GM13976 (cell line): ENCODE measurements at places on chromosomes 16 and 17.

- DNase-seq, result peak; percentile 82
Measured at GRCh38 chr16:10256784-10257641, 74.8 kb upstream of the GRIN2A start.

DNA sequence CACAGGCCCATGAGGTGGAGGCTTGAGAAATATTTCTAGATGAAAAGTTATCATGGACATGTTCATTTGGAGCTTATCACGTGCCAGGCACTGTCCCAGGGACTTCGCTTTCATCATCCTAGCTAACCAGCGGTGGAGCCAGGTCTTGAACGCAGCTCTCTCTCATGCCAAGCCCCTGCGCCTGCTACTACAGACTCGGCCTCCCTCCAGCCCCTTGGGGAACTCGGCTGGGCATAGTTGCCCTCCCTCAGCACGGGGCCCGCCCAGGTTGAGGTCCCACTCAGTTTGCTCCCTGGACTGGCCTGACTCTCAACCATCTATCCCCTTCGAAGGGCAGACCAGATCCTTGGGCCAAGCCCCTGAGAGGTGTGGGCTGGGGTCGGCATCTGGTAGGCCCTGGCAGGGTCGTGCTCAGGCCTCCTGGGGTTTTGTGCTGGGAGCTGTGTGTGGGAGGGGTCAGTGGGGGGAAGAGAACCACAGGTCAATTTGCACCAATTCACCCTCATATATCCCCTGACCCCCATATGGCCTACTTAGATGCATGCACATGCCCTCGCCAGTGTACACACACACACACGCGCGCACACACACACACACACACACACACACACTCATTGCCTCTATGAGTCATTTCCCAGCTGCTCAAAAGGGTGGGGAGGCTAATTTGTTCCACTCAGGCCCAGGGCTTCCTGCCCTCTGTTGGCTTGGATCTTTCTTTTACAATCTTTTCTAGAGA, 12.1 kb upstream of the SCN4A start:
- DNase-seq, result no peak

GRCh38 chr17:50618300-50618699, 16.4 kb upstream of the ABCC3 start:
- no peak for DNase-seq

DNA sequence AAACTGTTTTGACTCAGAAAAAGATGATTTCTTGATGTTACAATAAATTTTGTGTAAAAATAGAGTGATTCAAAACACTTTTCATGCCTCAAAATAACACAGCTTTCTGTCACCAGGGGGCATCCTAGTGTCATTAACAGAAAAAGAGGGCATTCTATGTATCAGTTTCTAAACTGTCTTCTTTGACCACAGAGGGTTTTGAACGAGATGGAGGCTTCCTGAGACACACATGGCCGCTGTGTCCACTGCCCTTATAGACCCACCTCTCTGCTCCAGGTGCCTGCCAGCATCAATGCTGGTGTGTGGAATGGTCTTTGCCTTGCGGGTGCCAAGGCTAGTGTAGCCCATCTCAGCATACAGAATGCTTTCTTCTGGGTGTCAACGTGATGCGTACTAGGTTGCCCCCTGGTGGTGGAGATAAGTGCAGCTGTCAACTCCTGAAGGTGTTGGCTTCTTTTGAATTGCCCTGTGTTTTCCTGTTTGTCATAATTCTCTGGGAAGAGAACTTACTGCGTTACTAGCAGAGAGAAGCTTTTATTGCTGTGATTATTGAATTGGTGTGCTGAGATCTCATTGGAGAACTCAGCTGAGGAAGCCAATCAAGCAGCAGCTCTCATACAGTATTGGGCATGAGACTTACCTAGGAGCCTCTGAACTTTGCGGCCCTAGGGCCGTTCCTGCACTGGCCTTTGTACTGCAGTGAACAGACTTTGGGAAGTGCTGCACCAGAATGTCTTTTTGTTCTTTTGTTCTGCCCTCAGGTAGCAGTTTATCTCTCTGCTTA, 38.6 kb downstream of the USP10 start:
- peak; percentile 77 for DNase-seq

DNA sequence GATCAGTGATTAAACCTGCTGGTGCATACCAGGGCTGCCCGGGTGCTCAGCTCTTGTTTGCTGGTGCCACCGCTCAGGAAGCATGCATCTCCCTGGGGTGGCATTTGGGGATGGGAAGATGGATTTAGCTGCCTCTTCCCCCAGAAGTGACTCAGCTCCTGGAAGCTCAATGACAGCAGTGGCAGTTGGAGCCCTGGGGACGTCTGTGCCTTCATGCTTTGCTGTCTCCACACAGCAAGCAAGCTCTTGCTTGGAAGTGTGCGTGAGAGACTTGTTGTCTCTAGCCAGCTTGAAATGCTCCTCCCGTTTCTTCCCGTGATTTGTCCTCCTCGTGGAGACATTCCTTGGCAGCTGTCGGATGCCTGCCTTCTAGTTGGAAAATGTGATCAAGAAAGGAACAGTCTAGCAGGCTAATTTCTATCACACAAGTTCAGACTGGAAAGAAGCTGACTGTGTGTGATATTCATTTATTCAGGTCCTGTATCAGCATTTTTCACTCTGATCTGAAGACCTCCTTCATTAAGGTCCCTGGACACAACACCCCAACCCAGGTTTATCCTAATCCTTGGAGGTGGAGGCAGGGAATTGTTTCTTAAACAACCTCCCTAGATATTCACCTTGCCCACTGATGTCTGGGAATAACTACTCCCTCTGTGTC, 73.0 kb downstream of the BMERB1 start:
- no peak for DNase-seq

- DNase-seq, result no peak
Measured at GRCh38 chr16:59849716-59850115, 1115.6 kb upstream of the GOT2 start.

DNA sequence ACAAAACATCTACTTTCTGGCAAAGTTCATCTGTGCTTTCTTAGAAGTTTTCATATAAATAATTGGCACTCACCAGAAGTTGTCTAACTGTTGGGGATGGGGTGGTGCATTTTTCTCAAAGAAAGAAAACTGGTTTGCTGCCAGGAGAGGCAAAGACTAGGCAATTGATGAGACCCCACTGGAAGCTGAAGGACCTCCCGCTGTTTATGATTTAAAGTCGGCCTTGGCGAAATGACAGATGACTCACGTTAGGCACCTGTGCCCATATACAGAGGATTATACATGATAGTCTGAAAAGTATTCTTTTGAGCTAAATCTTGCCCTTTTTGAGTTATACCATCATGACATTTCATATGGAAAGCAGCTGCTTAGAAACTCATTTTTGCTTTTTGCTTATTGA, 193.0 kb upstream of the ZFHX3 start:
- DNase-seq, result no peak

- DNase-seq, result no peak
Measured at GRCh38 chr17:33940769-33941370, 314.2 kb upstream of the CCL2 start.

- DNase-seq, result no peak
Measured at GRCh38 chr17:81556175-81556691, 4.1 kb upstream of the FAAP100 start.

DNA sequence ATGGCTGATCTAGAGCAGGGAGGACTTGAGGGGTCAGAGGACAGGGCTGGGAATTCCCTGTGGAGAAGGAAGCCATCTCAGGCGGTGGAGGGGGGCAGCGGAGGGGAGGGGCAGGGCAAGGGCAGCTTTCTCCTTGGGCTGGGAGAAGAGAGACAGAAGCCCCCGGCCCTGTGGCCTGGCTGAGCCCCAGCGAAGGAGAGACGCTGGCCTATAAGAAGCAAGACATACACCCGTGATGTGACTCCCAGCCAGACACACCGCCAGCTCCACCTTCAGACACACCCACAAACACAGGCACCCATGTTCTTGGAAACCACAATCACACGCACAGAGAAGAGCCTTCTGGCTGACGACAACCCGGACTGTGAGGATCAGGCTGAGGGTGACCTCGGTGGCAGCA, 10.0 kb downstream of the TRPV3 start:
- DNase-seq, result no peak

DNA sequence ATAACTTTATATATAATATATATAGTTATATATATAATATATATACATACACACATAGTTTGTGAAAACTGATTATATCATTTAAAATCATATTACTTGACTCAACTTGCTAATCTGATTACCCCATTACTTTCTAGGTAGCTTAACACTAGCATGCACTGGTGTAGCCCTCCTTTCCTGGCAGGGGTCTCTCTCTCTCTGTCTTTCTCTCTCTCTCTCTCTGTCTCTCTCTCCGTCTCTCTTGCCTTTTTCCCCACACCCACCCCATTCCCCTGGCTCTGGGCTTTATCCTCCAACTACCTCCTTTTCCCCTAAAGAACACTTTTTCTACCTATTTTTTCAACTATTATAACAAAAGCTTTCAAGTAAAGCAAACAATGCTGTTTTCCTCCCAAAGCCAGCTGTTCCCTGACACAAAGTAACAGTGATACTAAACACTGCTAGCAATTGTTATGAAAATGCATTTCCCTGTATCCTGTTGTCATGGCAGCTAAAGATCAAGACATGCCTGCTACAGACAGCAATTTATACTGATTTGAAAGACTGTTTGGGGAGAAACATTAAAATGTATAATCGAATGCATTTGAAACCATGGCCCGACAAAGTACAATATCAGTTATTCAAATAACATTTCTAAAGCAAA, 89.4 kb downstream of the CHD9NB start:
- DNase-seq, result no peak

- no peak for DNase-seq
Measured at GRCh38 chr17:13400491-13400890, 201.2 kb downstream of the HS3ST3A1 start.

- no peak for DNase-seq
Measured at GRCh38 chr16:82157534-82157812, 12.6 kb downstream of the MPHOSPH6 start.
